ENCODE measurements at places on chromosomes 1 and 21.
A peak's percentile ranks its signal among the peaks of the same experiment; 100 is the strongest.

DNA sequence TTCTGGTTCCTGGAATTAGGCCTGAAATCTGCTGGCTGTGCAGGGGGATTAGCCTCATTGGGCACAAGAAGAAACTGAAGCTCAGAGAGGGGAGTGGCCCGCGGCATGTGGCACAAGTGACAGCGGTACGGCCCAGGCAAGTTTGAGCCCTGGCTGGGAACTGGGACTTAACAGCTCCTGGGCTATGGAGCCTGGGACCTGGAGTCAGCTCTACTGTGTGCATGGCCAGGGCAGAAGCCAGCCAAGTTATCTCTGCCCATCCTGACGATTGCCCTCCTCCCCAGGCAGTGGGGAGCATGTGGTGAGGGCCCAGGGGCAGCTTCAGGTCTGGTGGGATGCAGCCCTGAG, 61.3 kb downstream of the ALPL start:
- no peak for DNase-seq

- no peak for DNase-seq
Measured at GRCh38 chr1:95097426-95097825, 19.7 kb upstream of the TLCD4 start.

GRCh38 chr21:33831962-33832659, 83.5 kb downstream of the ATP5PO start:
- DNase-seq = no peak

GRCh38 chr1:235835226-235835625, 31.5 kb downstream of the LYST start:
- DNase-seq = no peak

GRCh38 chr1:201904579-201904978, 15.9 kb downstream of the SHISA4 start:
- peak; percentile 94 for DNase-seq

DNA sequence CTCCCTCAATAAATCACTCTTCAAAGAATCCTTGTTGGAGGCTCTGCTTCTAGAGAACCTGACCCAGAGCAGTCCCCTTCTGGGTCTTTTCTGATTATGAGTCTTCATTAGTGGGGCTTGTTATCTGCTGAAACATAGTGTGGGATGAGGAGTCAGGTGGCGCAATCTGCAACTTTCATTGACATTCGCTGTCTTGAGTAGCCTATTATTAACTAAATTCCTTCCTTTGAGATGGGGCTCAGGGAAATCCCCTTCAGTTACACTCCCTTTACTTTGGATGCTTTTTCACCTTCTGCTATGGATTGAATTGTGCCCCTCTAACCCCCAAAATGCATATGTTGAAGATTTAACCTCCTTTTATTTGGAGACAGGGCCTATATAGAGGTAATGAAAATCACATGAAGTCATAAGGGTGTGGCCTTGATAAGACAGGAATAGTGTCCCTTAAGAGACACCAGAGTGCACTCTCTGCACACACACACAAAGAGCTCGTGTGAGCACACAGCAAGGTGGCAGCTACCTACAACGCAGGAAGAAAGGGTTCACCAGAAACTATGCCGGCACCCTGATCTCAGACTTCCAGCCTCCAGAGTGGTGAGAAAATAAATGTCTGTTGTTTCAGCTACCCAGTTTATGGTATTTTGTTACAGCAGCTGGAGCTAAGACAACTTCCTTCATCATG, 19.5 kb downstream of the DIO1 start:
- DNase-seq = no peak

- DNase-seq = no peak
Measured at GRCh38 chr1:26351590-26352337, 2.2 kb downstream of the CRYBG2 start.

- no peak for DNase-seq
Measured at GRCh38 chr21:34924771-34925419, 124.2 kb downstream of the RUNX1 start.

DNA sequence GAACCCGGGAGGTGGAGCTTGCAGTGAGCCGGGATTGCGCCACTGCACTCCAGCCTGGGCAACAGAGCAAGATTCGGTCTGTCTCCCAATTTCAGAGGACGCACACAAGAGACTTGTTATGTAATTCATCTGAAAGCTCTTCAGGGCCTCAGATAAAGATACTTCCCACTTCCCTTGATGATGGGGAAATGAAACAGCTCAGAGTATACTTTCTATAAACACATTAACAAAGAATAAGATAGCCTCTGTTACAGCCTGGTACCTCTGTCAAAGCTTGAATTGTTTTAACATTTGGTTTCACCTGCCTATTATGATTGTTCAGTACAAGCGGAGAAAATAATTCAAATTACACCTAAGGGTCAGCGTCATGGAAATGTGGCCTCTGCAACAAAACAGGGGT, 622.9 kb upstream of the ADGRL4 start:
- no peak for DNase-seq

GRCh38 chr1:12387641-12388040, 157.8 kb downstream of the VPS13D start:
- DNase-seq = no peak

- no peak for DNase-seq
Measured at GRCh38 chr1:170885551-170885950, 49.8 kb upstream of the MROH9 start.

DNA sequence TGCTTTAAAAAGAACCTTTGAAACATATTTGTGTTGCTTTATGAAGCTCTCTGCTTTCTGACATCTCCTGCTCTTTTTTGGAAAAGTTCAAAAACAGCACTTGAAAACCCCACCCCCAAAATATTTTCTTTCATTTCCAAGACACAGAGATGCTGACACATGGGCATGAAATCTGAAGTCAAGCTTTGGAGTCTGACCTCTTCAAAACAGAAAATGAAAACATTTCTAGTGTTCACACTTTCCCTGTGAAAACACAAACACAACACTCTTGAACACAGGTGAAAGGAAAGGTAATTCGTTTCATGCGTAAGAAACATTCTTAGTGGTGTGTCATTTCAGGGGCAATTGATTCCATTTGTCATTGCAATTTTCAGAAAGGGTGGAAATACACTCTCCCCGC, 10.8 kb downstream of the NGF start:
- DNase-seq = no peak

DNA sequence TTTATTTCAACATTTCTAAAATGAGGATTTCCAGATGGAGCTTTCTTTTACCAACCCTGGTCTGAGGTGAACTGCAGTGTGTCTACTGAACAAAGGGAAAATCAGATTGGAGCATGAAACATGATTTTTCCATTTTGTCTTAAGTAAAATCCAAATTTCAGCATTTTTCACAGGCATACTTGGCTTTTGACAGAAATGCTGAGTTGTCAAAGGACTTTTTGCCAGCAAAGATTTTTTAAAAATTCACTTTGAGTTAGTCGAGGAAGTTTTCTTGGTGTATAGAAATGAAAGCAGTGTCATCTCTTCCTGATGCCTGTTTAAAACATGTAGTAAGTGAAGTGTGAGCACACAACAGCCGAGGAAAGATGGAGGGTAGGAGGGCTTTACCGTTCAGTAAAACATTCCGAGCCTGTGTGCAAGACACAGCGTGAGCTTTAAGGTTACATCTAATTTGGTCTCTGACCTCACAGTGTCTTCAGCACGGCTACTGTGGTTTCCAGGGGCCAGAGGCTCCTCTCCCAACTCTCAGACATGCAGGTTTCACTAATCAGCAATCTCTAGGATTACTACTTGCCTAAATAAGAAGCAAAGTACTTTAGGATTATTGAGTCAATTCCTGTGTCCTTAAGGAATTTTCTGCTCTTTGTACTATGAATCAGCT, 45.9 kb downstream of the SAMD13 start:
- no peak for DNase-seq

GRCh38 chr1:173798078-173798477, 26.4 kb upstream of the DARS2 start:
- no peak for DNase-seq

DNA sequence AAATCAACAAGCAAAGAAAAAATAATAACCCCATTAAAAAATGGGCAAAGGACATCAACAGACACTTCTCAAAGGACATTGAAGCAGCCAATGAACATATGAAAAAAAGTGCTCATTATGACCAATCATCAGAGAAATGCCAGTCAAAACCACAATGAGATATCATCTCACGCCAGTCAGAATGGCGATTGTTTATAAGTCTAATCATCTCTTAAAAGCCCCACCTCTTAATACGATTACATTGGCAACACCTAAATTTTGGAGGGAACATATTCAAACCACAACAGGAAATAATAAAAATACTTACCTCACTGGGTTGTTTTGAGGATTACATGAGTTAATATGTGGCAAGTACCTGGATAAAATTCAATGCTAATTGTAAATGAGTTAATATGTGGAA, 57.1 kb upstream of the PLPPR4 start:
- no peak for DNase-seq
